Retina (tissue), 1 donor: ENCODE measurements at places on chromosomes 1 and 21.

GRCh38 chr1:247357781-247358211 lies 26.1 kb upstream of the ZNF496 start:
- DNase-seq, result no peak

DNA sequence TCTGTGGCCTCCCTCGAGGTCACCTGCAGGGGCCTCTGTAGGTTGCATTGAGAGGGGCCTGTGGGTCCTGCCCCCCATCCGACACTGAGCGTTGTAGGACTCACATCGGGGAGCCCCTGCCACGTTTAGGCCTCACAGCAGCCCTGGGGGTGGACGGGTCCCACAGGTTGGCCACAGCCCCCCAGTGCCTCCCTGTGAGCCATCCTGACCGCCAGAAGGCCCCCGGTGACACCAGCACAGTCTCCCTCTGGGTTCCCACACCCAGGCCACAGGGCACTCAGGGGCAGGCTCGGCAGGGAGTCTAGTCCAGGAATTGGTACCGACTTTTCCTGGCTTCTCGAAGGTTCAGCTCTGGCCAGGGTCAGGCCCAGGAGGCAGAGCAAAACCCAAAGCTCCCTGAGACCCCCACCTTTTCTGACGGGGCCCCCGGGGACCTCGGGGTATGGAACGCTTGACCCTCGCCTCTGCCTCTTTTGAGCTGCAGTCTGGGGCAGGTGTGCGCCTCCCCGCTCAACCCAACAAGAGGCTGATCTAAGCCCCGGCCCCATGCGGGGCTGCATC lies 13.9 kb upstream of the POFUT2 start:
- DNase-seq, result no peak

GRCh38 chr1:87084244-87084836 lies 169.9 kb downstream of the HS2ST1 start:
- peak; percentile 11 for DNase-seq

DNA sequence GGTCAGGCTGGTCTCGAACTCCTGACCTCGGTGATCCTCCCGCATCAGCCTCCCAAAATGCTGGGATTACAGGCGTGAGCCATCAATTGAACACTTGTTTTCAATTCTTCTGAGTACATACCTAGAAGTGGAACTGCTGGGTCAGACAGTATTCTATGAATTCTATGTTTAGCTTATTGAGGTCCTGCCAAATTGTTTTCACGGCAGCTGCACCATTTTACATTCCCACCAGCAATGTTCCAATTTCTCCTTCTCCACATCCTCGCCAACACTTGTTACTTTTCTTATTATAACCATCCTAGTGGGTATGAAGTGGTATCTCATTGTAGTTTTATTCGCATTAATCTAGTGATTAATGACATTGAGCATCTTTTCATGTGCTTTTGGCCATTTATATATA lies 49.9 kb downstream of the PTP4A2 start:
- DNase-seq, result no peak

- no peak for DNase-seq
Measured at GRCh38 chr1:54287801-54288211, 87.8 kb downstream of the MRPL37 start.

DNA sequence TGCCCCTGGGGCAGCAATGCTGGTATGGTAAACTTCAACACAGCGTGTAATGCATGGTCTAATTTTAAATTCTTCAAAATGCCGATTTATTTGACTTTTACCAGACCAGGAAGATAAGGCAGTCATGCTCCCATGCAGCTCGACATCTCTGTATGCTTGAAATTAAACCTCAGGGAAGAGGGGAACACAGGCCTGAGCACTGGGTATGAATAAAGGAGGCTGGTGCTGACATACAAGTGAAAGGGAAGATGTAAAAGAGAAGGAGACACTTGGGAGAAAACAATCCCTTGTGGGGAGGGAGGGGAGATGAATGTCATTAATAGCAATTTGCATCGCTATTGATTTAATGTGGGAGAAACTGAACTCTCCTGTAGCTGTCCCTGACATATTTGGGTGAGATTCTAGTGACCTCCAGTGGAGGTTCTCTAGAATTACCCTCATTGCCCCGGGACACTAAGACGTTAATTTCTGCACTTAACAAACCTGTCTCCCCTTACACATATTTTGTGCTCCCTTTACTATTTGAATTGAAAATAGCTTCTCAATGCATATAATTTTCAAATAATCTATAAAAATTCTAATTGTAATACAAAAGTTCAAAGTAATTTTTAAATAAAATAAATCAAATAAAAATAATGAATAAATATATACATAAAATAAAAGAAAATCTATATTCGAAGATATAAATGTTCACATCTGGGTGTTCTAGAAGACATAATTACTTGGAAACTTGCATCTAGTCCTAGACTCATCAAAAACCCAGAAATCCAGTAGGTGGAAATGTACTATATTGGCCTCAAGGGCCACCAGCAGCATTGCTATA lies 283.1 kb downstream of the LMX1A start:
- DNase-seq, result peak; percentile 66

DNA sequence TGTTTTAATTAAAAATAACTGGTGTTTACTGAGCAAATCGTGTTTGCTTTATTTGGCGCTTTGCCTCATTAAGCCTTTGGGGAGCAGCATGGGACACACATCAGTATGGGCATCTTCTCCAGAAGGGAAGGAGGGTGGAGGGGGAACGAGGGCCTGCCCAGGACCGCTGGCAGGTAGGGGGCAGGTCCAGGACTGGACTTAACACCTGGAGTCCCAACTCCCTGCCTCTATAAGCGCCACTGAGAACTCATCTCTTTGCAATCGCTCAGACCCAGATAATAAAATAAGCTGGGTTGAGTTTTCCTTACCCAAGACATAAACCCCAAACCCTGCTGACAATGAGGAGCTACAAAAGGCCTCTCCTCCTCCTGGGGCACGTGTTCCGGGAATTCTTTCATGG lies 15.1 kb downstream of the ABCG1 start:
- DNase-seq, result no peak

- DNase-seq, result no peak
Measured at GRCh38 chr1:214327514-214327913, 46.6 kb downstream of the SMYD2 start.

DNA sequence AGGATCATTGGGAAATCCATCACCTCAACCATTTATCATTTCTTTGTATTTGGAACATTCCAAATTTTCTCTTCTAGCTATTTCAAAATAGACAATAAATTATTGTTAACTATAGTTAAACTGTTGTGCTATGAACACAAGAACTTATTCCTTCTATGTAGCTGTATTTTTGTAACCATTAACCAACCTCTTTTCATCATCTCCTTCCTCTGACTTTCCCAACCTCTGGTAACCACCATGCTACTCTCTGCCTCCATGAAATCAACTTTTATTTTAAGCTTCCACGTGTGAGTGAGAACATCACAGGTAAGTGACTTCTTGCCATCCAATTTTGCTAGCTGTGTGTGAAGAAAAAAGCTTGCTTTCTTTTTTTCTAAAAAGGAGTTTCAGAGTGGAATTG lies 418 bp downstream of the IFI44L start:
- no peak for DNase-seq

DNA sequence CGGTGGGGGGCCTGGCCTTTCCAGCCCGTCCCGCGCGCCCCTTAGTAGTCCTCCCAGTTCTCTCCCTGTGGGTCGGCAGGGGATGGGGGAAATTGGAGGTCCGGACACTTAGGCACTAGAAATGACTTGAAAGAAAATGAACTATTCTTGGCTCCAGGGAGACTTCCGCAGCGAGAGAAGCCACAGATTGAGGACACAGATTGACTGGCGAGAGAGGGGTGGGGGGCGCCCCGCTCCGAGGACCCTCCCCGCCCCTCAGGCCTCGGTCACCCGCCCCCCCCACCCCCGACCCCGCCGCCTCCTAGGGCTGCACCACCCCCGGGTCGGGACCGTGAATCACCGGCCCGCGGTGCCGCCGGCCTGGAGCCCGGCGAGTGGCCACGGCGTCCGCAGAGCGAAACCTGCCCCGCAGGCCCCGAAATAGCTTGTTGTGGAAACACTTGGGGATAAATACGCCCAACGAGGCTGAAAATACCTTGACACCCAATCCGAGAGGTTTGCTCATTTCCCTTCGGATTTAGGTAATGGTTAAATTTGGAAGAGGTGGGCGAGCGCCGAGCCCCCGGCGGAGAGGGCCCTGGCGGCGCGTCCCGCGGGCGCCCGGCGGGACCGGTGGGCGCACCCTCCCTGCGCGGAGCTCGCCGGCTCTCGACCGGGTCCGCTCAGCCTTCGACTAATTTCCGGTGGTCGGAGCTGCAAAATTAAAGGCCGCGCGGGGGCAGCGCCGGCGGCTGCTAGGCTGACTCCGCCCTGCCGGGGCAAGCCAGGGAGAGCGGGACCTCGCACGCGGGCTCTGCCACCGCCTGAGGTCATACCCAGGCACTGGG lies at the start of gene GFI1:
GFI1 (minus strand) TSS at position 675 of the 827 bp plus-strand sequence. CDS start 3,438 bp downstream, outside the sequence.
- peak; percentile 56 for DNase-seq

- no peak for DNase-seq
Measured at GRCh38 chr21:16879479-16879878, 633.4 kb upstream of the CXADR start.

- DNase-seq, result no peak
Measured at GRCh38 chr1:17994046-17994445, 113.6 kb upstream of the IGSF21 start.

DNA sequence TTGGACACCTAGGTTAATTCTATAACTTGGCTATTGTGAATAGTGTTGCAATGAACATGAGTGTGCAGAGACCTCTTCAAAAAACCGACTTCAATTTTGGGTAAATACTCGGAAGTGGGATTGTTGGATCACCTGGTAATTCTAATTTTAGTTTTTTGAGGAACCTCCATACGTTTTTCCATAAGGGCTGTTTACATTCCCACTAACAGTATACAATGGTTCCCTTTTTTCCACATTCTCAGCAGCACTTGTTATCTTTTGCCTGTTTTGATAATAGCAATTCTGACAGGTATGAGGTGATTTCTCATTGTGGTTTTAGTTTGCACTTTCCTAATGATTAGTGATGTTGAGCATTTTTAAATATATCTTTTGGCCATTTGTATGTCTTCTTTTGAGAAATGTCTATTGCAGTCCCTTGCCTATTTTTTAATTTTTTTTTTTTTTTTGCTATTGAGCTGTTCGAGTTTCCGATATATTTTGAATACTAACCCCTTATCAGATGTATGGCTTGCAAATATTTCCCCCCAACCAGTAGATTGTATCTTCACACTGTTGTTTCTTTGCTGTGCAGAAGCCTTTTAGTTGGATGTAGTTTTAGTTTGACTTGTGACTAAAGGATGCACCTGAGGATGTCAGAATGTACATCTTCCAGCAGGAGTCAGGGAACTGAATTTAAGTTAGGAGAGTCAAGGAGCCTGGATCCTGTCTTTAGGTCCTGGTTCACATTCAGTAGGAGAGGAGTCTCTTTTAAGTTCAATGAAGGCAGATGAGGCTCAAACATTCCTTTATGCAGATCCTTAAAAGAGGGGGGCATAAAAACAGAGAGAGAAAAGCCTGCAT lies 120.0 kb downstream of the S1PR1 start:
- DNase-seq, result no peak

- DNase-seq, result no peak
Measured at GRCh38 chr1:202938287-202938925, 11.4 kb upstream of the KLHL12 start.

DNA sequence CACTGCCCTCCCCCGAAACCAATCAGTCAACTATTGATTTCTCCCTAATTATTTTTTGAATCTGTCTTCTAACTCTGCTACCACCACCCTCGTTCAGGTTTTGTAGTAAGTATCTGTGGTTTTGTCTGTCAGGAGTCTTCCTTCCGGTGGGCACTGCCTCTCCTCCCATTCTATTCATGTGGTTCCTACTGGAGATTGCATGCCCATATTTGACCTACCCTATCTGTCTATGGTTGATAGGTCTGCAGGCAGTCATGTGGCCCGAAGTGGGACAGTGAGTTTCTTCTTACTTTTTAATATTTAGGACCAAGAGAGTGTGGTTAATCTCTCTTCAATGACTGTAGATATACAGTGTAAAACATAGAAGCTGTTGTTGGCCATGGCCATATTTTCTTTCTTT lies 17.8 kb upstream of the MAST2 start:
- no peak for DNase-seq

DNA sequence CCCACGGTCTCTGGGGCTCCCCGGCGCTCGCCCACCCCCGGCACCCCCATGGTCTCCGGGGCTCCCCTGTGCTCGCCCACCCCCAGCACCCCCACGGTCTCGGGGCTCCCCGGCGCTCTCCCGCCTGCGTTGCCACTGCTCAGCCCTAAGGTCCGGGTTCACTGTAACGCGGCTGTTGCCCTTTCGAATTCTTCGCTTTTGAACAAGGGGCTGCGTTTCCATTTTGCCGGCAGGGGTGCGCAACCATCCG lies 5.2 kb upstream of the FTCD start:
- no peak for DNase-seq

- no peak for DNase-seq
Measured at GRCh38 chr1:206439205-206439604, 31.1 kb upstream of the IKBKE start.
